ENCODE measurements at places on chromosomes 7 and 10.
A peak's percentile ranks its signal among the peaks of the same experiment; 100 is the strongest.

DNA sequence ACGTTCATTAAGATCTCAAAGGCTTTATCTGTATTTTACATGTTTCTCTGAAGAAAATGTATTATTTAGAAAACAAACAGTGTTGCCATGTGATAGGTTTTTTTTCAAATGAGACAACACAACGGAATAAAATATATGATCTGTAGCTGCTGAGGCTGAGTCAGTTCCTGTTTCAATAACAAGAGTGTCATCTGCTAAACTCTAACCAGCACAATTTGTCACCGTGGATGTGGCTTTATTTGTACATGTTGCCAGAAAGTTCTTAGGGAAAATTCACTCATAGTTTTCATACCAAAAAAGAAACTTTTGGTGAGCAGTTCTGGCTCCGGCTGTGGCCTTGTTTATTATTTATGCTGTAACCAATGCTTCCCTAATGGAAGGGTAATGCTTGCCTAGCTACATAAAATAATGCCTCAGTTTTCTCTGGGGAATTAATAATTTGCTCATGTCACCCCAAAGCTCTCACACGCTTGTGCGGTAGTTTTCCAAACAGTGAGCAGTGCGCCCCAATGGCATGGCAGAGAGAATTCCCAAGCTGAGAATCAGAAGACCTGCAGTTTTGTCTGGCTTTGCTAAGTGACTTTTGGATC lies 20.3 kb upstream of the KLF6 start:
- DNase-seq = no peak

GRCh38 chr10:109987452-109988211 lies 20.2 kb upstream of the ADD3 start:
- peak; percentile 77 for DNase-seq

DNA sequence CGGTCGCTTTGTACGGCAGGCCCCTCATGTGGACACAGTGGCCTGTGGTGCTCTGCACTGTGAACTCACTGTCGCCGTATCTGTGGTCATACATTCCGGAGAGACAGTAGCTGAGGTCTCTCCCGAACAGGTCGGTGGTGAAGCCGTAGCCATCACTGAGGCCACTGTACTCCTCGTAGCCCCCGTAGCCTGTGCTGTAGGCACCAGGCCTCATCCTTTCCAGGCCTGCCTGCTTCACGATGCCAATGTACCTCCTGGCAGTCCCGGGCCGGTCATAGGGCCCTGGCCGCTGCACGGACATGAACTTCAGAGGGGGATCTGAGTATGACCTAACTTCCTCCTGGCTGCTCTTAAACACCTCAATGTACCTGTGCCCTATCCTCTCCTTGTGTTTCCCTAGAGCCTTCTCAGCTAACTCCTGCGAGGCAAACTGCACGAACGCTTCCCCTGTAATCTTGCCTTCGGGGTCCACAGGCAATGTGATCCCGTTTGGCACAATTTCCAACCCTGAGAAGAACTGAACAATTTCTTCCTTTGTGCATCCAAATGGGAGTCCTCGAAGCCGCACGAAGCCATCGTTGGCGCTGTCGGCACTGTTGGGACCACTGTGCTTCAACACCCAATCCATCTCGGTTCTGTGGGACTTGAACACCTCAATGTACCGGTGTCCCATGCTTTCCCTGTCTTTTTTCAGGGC lies 15.7 kb downstream of the FXYD4 start:
- no peak for DNase-seq

- DNase-seq = no peak
Observed at GRCh38 chr10:68647672-68648341, 73.2 kb upstream of the CCAR1 start.

DNA sequence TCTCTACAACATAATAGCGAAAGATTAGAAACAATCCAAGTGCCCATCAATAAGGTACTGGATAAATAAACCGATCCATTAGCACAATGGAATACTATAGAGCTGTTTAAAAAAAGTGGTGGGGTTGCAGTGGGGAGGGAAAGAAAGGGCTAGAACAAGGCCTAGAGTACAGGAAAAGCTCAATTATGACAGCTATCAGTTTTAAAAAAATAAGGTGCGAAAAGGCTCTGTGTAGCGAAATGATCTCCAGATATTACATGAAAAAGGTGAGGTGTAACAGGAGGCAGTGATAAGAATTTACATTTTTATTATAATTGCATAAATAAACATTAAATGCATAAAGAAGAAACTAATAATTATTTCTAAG lies 30.8 kb downstream of the CYTH3 start:
- no peak for DNase-seq

DNA sequence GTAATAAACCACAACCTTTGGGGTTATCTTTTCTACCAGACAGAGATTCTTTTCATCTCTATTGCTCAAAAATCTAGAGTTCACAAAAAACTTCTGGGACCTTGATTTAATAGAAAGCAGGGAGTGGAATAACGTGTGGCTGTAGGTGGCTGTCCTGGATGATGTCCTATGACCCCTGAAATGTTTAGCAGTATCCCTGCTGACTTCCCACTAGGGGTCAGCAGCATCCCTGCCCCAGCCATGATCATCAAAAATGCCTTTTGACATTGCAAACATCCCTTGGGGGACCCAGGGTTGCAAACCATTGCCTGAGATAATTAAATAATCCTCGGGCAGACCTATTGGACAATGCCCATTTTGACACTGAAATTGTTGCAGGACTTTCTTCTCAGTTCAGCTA lies 177.1 kb downstream of the USP6NL start:
- DNase-seq = peak; percentile 56

DNA sequence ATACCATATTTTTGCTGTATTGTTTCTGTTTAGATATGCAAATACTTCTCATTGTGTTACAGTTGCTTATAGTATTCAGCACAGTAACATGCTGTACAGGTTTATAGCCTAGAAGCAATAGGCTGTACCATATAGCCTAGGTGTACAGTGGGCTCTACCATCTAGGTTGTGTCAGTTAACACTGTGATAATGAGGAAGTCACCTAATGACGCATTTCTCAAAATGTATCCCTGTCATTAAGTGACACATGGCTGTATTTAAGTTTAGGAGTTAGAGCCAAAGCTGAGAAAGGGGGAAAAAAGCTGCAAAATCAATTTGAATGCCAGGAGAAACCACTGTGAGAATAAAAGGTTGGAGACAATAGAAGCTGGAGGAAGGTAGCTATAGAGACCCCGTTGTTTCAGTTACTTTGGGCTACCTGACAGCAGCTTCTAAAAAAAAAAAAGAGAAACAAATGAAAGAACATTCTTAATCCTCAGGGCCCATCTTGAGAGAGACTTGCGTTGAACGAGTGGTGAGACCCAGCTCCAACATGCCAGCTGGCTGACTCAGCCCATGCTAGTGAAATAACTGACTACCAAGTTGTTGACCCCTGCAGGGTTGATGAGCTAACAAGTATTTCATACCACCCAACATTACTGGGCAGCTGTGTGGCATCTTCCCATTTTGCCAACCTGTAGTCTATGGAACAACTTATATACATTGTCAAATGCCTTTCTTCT lies 8.7 kb downstream of the STARD3NL start:
- peak; percentile 77 for DNase-seq

- peak; percentile 57 for DNase-seq
Observed at GRCh38 chr7:150357771-150358427, 10.7 kb upstream of the REPIN1 start.

DNA sequence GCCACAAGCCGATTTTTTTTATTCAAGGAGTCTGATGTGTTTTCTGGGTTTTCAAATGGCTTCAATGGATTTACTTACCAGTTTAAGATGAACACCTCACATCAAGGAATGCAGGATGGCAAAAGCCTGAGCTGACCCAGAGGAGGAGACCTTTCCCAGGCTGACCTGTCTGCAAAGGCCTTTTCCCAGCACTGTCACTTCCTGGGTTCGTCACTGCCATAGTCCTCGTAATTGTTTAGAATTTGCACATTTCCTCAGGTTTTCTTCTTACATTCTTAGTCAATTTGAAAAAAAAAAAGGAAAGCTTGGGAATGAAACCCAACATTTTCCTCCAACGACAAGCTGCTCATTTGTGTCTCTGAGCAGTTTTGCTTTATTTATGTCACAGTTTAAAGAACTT lies 42.0 kb downstream of the PTER start:
- DNase-seq = no peak

GRCh38 chr7:43640679-43641078 lies 57.8 kb downstream of the STK17A start:
- DNase-seq = no peak

GRCh38 chr10:125343118-125343925 lies 183.0 kb upstream of the CTBP2 start:
- peak; percentile 48 for DNase-seq

DNA sequence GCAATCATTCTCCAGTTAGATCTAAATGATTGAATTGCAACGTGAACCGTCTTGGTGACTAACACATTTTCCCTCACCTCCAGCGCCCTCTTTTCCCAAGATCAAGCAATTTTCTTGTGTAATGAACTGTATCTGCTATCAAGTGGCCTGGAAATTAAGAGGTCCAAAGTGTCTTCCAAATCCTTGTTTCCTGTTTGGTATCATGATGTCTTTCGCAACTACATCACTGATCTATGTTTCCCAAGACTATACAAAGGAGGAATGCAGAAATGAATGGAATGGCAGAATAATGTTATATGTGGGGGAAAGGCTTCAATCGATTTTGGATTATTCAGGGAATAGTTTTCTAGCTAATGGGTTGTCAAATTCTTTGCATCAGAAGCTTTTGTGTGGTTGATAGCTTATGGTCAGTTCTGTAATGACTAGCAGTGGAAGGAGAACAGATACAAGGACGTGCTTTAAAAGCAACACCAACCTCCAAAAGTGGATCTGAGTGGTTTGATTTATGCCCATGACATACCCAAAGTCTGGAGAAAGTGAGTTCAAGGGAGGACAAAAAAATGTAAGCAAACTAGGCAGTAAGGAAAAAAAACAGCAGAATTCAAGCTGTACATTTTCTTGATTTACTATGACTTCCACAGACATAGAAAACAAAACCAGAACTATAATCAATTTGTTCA lies 14.6 kb upstream of the ZEB1 start:
- no peak for DNase-seq

DNA sequence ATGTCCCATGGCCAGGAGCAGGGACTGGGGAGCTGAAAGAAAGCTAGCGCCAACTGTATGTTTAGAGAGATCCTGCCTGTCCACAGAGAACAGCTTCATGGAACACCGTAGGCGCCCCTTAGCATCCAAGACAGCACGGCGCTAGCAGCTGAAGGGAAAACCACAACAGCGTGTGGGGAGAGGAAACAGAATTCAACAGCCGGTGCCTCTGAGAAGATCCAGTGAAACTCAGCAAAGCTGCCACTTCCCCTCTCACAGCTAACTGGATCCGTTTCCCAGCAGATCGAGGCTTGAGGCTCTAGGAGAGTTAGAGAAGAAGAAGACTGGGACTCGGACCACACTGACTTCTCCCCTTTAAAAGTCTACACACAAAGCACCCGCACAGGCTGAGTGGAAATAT lies 145.0 kb downstream of the MAD1L1 start:
- no peak for DNase-seq

DNA sequence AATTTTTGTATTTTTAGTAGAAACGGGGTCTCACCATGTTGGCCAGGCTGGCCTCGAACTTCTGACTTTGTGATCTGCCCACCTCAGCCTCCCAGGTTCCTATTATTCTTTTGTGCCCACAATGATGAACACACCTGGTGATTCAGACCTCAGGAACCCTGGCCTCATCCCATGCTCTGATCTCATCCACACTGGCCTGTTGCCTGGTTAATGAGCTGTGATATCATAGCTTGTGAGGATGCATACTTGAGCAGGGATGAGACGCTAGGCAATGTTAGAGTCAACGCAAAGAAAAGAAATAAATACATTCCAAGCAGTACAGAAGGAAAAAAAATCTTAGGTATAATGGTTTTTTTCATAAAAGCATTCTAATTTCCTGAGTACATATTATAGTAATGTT lies 82.4 kb upstream of the RNF32 start:
- peak; percentile 23 for DNase-seq

DNA sequence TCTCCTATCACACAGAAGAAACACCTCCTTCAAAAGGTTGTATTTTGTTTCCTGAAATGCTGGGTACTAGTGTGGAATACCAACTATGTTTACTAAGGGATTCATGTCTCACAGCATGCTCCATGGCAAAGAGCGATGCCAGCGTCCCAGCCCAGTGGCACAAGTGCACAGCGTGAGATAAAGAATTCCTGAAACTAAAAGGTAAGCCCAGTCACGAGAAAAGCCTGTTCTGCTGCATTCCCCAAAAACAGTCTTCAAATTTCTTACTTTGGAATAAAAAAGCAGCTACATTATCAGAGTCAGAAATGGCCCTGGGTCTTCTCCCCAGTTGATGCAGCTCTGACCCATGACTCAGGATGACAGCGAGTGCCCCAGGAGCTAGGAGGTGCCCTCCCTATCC lies 53.1 kb upstream of the DDC start:
- no peak for DNase-seq

DNA sequence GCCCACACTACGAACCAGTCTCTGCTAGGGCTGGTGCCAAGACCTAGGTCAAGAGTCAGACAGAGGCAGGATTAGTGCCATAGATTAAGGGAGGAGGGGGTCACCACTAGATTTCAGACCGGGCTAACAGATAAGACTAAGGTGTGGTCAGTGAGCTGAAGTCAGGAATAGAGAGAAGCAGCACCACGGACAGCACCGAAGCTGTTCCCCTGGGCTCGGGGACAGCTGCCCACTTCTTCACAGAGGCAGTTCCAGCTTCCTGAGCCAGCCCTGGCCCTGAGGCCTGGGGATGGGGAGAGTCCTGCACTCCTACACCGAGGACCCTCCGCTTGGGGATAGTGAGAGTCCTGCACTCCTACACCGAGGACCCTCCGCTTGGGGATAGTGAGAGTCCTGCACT lies 11.2 kb upstream of the JAKMIP3 start:
- peak; percentile 67 for DNase-seq

GRCh38 chr10:77077316-77077945 lies 560.2 kb downstream of the KCNMA1 start:
- no peak for DNase-seq

GRCh38 chr7:34928052-34928451 lies 109.2 kb downstream of the DPY19L1 start:
- peak; percentile 81 for DNase-seq

DNA sequence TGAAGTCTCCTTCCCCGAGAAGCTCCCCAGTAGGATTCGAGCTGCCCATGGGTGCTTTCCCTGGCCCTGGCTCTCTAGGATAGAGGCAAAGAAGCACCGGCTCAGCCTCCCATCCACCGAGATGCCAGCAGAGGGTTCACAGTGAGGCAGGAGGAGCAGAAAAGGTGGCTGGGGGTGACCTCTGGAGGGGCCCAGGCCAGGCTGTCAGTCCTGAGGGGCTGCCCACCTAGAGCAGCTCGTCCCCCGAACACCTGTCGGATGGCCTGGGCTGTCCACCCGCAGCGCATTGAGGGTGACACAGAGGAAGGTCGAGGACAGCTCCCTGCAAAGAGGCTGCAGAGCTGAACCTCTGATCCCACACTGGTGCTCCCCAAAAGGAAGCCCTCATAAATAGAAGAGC lies 167.2 kb upstream of the PPP2R2D start:
- no peak for DNase-seq

All from mesendoderm (in vitro differentiated cells).